Sigmoid colon (tissue), 7 donors: ENCODE measurements at places on chromosomes 11 and 22. TPM values are rescaled to one million over a fixed set of nuclear protein-coding genes. Genes with fewer than 3 reads are reported as not detected.

- peak; percentile 88 for DNase-seq
Observed at GRCh38 chr11:12377106-12377823, at the start of gene PARVA. TSS of gene PARVA (plus strand) at chr11:12377571. CDS start at chr11:12377648, 77 bp downstream.

DNA sequence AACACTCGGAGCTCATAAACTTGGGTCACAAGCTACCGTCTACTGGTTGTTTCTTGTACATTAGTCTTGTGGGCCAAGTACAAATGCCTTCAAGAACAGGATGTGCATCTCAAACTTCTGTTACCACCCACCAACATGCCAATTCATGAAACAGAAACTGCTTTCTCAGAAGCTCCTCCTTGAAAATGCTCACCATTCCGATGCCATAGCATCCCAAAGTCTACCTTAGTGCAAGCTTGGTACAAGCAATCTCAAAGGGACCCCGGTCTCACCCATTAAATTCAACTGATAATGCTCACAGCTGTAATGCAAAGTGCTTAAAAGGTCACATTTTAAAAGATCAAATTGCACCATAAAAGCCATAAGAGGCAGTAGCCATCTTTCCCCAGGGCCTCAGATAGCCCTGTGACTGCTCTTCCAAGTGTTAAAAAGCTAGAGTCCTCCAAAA, 31.8 kb upstream of the CCDC34 start:
- no peak for DNase-seq

DNA sequence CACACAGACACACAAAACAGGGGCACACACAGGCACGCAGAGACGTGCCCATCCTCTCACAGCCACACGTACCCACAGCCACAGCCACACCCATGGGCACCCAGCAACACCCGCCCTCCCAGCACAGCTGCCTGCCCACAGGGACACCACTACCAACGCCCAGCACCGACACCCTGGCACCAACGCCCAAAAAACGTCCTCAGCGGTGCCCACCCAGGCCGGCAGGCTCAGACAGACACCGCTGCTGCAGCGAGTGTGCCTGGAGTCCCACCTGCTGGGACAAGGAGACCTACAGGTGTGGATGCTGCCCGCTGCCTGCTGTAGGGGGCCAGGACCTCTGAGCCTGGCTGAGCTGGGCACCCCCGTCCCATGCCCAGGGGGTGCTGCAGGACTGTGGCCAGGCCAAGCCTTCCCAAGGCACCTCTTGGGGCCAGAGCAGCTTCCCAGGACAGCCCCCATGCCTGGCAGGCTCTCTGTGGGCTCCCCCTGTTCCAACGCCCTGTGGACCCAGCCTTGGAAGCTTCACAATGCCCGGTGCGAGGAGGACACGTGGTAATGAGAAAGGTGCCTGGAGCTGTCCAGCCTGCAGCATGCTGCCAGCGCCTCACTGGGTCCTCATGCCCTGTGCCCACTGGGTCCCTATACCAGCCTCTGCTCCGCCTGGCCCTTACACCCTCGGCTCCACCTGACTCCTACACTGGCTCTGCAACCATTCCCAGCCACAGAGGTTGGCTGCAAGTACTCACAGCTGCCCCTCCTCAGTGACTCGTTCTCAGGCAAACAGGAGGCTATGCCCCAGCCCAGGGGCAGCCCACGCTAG, 45.8 kb upstream of the TH start:
- peak; percentile 41 for DNase-seq

DNA sequence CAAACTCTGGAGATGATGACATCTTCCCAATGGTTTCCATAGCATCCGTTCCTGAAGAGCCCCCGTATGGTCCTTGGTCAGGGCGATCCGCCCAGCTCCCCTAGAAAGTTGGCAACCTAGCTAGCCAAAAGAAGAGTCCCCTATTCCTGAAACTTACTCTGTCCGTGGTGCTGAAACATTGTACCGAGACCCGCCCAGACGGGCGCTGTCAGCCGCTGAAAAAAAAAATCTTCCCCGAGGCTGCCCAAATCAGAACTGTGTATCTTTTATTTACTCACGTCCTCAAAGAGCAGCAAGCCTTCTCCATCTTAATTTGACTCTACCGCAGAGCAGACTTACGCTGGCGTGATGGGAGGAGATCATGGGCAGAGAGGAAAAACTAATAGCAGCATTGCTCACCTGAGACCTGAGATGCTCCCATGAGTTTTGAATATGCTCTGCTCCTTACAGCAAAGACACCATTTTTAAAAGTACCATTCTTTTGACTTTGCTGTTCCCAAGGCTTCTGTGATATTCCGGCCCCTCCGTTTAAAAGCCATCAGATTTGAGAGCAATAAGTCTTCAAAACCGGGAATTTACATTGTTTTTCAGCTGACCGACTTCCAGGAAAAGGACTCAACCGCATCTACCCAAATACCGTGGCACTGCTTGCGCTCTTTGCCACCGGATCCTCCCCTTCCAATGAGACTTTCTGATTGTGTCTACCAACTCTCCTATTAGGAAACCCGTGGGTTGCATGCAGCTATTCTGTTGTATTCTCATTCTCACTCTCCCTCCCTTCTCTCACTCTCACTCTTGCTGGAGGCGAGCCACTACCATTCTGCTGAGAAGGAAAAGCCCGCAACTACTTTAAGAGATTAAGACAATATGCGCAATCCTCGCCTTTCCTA, at the start of gene SLC17A6:
SLC17A6 (plus strand) TSS at position 786 of the 890 bp plus-strand sequence. CDS start 153 bp downstream, outside the sequence.
- no peak for DNase-seq

DNA sequence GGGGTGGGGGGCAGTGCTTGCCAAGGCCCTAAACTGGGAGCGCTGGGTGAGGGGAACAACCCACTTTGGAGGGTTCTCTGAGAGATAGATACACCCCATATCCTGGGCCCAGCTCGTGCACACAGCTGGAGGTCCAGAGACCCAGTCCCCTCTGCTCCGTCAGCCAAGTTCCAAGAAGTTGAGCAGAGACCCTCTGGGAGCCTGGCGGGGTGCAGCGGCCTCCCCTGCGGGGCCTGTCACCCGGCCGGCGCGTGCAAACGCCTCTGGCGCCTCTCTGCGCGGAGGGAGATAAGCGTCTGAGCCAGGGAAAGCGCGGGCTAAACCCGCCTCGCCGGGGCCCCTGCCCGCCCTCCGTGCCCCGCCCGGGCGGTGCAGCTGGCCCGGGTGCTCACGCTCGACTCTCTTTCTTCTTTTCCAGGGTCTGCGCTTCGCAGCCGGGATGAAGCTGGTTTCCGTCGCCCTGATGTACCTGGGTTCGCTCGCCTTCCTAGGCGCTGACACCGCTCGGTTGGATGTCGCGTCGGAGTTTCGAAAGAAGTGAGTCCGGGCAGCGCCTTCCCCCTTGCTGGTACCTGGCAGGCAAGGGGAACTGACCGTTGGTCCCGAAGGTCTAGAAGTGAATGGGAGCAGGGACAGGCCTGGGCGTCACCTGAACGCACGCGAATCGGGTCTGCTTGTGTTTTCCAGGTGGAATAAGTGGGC, 540 bp downstream of the ADM start:
- peak; percentile 75 for DNase-seq

DNA sequence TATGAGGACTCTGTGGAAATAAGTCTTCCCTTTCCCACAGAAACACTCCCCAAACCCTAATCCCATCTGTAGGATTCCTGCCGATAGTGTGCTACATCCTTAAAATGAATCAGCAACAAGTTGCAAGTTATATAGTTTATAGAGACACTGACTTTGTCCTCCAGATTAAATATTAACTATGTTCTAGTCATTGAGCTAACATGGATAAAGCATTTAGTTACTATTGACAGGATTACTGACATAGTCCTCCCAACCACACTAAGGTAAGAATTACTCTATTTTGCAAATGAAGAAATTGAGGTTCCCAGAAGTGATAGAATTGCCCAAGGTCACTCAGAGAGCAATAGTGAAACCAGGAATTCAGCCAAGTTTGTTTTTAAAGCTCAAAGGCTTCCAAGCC, 1.9 kb downstream of the OR52M1 start:
- no peak for DNase-seq

DNA sequence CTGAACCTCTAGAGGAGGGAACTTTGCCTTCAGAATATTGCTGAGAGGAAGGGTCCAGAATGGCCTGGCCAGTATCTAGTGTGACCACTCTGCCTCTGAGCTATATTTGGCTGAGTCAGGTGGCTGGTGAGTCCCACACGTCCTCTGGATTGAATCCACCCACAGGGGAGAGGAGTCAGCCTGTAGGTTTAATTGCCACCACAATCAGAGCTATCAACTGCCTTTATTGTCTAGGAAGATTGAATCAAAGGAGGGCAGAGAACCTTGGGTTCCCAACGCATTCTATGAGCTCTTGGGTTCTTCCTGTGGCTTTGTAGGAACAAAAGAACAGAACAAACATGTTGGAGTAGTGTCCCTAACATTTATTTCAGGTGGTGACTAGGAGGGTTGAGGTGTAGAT, 67.7 kb downstream of the ST3GAL4 start:
- DNase-seq, result no peak

GRCh38 chr22:47474895-47475294, 712.4 kb downstream of the TBC1D22A start:
- no peak for DNase-seq

DNA sequence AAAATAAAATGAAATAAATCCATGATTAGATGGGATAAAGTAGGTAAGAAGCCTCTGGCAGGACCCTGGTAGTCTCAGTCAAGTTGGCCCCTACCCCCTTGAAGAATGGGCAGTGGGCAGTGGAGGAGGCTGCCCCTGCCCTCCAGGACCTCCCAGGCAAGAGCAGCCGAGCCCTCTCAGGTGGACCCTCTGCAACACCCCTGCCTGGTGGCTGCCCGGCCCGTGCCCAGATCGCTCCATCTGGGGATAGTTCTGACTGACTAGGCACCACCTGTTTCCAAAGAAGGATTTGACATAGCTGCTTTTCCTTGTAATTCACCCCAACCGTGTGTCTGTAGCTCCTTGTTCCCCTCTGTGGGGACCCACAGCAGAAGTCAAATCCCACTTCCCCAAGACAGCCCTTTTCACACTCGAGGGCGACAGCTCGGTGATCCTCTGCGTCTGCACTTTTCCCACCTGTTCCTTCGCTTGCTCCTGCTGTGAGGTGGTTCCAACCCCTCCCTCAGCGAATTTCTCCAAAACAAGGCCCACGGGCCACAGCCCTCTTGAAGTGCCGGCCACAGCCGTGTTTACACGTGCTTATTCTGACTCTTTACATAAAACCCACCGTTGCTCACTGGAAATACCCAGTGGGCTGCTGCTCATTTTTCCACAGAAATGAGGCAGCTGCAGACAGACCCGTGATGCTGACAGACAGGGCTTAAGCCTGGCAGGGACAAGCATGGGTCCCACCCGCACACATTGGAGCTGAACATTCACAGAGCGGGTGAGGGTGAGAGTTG, 5.5 kb upstream of the TMPRSS13 start:
- DNase-seq, result peak; percentile 35

GRCh38 chr11:126061707-126062678, 673 bp downstream of the CDON start:
- peak; percentile 78 for DNase-seq

GRCh38 chr11:65170058-65170534, at the start of gene SPDYC:
TSS of gene SPDYC (plus strand) at chr11:65170233. CDS start at chr11:65171358, 1,125 bp downstream.
- no peak for DNase-seq

DNA sequence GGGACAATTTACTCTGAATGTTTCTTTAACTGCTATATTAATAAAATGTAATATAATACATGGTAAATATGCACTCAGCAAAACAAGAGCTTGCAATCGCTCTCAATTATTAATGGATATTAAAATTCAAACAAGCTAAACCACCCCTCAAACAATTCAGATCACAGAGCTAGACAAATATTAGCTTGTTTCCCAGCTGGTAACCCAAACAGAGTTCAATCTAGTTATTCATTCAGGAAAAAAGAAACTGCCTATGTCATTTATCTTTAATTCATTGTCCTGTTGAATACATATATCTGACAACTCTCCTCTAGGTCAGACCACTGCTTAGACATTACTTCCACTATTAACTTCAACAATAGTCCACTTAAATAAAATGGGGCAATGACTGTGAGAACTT, 78.7 kb downstream of the SERGEF start:
- no peak for DNase-seq

GRCh38 chr22:35638001-35638400, 10.2 kb upstream of the APOL6 start:
- peak; percentile 70 for DNase-seq

DNA sequence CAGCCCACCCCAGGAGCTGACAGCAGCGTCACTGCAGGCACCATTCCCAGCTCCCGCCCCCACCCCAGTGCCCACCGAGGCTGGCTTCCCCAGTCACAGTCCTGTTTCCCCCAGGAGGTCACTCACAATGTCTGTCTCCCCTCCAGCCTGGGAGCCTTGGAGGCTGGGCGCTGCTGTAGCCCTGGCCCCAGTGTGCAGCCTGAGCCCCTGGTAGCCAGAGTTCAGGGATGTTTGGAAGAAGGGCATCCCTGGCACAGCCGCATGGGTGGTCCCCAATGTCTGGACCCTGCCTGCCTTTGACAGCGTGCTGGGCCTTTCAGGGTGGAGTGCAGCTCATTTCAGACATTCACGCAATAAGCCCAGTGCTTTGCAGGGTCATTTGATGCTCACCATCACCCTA, 4.3 kb downstream of the CAPN5 start:
- peak; percentile 50 for DNase-seq

DNA sequence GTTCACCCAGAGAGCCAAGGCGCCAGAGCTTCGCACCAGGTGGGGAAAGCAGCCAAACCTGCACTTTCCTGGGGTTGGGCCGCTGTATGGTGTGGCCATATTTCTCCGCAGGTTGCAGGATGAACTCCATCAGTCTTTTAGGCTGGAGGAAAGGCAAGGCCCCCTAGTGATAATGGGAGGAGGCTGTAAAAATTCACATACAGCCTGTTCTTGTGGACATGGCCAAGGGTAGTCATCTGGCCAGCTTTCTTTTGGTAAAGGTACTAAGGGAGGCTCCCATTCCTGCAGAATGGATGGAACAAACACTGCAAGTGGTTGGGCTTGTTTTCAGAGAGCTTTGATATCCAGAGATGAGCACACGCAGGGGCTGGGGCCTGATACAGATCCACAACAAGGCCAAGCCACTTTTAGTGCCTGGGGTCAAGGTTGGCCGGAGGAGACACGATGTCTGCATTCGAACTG, 29.6 kb downstream of the C22orf31 start:
- no peak for DNase-seq

Gene ZC3H12C
- 1.8 TPM for polyA plus RNA-seq

Gene RFPL3
- not detected for polyA plus RNA-seq

Gene LARGE1
- polyA plus RNA-seq, result 12.0 TPM

Gene GRAP2
- polyA plus RNA-seq, result 3.6 TPM

Gene UQCC3
- polyA plus RNA-seq, result 18.0 TPM

Gene HORMAD2
- polyA plus RNA-seq, result not detected

Gene OR51B2
- not detected for polyA plus RNA-seq
